Eye (tissue), 1 donor: ENCODE measurements at places on chromosomes 2 and 18.

DNA sequence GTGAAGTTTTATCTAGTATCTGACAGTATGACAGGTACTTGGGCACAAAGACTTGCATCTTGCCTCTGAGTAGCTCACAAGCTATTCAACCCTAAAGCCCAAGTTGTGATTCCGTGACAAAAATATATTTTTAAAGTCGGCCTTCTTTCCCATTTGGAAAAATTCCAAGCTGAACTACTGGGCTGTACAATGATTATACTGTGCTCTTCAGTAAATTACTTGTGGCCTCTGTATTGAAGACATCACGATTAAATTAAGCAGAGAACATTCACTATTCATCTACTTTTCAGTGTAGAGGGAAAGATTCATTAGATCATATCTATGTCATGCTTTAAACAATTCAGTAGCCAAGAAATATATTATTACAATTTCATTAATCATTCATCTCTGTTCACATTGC, 282.2 kb downstream of the CDH2 start:
- DNase-seq: no peak

DNA sequence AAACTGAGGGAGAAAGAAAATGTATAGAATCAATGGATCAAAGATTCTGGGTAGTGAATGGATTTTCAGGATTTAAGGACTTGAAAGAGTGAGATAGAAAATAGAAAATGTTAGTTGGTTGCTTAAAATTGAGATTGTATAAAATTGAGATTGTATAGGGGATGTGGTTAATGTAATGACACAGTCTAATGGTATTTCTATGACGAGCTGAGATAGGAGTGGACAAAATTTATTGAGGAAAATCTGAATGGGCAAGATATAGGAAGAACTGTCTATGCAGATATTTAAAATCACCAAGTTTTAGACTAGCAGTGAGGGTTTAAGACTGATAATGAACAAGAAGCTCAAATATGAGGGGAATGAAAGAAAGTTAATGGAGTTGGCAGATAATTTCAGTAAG, 406.6 kb downstream of the NYAP2 start:
- no peak for DNase-seq

DNA sequence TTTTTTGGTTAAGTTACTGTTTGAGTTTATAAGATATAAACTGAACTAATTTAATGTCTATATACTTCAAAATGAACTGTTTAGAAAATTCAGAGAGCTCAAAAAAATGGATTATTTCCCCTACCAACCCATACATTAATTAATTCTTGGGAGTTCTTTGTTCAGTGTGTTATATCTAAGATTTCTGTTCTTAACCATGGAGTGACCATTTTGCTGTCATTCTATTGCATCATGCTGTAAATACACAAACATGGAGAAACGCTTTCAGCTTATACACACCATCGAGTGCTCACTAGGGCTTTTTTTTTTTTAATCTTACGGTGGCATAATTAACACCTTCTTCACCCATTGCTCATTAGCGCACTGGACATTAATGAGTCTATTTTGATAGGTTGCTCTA, 33.4 kb upstream of the TBR1 start:
- DNase-seq: no peak

- no peak for DNase-seq
These were observed 841.6 kb upstream of the SLC39A10 start for GRCh38 chr2:194815475-194815874.

- no peak for DNase-seq
These were observed 85.3 kb downstream of the CDK15 start for GRCh38 chr2:201891676-201892075.

DNA sequence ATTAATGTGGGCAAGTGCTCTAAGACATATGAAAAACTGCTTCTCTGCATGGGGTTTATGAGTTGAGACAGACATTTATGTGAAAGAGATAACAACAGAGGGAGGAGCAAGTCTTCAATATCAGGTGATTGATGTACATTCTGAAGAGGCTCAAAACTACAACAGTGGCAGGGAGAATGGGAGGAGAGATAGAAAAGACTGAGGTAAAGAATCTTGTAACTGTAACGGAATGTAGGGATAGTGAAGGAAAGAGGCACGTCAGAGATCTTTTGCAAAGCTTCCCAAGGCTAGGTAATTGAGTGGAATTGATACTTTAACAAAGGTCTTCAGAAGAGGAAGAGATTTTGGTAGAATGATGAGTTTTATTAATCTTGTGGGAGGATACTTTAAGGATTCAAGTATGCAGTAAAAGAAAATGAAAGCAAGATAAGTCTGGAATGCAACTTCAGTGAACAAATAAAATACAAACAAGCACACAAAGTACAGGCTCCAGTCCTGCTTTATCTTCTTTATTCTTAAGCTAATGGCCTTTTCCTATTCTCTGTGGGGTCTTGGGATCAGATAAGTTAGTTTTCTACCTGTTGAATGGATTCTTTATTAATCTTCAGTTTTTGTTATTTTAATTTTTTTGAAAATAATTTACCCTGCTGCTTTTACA, 15.0 kb downstream of the SMAD4 start:
- DNase-seq: no peak

DNA sequence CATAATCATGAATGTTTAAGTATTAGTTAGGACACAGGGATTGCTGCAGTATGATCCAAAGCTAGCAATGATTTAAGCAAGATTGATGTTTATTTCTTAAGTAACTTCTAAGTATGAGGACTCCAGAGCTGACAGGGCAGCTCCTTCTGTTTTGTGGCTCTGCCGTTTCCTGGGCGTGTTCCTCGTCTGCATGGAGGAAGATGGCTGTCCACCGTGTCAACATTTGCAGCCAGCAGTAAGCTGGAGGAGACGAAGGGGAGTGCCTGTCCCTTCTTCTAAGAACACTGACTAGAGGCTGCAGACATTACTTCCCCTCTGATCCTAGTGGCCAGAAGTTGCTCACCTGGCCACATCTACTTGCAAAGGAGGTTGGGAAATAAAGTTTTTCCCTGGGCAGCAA, 144.1 kb downstream of the MYO1B start:
- DNase-seq: no peak

- no peak for DNase-seq
These were observed 650.4 kb downstream of the RNF144A start for GRCh38 chr2:7567646-7568045.

- peak; percentile 57 for DNase-seq
These were observed 8.9 kb upstream of the RPRM start for GRCh38 chr2:153487448-153487847.

DNA sequence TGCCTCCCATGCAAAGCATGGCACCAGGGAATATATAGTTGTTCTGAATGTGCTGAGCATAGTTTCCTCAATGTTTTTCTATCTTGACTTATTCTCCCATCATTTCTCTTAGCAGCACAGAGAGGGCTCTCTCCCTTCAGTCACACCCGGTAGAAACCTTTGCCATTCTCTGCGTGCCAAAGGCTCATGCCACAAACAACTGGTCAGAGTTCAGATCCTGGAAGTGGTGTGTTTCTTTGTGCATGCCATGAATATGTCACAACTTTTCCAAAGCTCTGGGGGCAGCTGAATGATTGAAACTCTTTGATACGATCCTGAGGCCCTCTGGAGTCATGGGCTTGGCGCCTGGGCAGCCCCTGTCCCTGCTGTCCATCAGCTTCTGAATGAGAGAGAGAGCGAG, 28.0 kb upstream of the EDAR start:
- no peak for DNase-seq

- no peak for DNase-seq
These were observed 24.0 kb upstream of the GALNT5 start for GRCh38 chr2:157233506-157233905.

GRCh38 chr2:226818930-226819329, 16.9 kb upstream of the RHBDD1 start:
- peak; percentile 36 for DNase-seq

GRCh38 chr18:70044632-70045031, 97.0 kb upstream of the CD226 start:
- DNase-seq: peak; percentile 49

DNA sequence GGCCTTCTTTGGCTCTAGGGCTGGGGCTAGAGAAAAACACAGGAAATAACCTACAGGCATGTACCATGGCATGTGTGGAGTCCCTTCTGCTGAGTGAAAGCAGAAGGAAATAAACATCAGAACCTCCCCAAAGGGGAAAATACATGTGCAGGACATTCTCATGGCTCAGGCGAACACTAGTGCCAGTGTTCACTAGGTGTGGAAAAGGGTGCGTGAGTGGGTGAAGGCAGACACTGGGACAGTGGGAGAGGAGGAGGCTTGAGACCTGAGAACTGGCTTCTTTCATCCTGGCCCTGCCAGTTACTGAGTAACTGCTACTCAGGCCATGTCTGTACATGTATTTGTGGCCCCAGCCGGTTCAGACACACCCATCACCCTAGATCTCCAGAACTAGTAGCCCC, 268.2 kb downstream of the PRKCE start:
- no peak for DNase-seq

DNA sequence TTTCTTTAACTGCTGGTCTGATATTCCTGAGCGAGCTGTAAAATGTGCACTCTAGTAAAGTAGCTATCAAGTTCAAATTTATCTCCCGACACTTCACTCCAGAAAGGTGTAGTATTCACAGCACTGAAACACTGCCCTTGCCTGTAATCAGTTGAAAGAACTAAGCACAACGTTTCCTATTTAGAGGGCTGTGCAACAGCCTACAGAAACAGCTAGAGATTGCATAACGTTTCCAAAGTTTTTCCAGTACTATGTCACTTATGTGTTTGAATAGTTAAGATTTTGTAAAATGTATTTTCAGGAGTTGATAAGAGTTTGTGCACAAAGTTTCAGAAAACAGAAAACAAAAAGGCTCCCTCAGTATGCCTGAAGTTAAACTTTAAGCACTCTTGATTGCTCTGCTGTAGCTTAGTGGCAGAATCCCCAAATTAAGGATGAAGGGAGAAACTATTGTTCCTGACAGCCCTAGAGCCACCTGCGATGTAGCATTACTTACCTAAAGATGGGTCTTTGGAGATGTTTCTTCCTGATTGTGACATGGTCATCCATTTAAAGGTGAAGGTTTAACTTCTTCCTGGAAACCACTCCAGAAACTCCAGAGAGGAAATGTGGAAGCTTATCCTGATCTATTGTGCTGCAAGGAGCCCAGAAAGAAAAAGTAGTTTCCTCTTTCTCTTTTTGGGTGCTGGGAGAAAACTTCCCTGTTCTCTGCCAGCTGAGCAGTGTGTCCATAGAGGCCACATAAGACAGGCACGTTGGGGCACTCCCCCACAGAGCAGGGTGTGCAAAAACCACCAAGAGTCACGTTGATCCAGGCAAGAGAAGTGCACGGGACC, 536 bp downstream of the PDE1A start:
- no peak for DNase-seq

- DNase-seq: no peak
These were observed 398.8 kb upstream of the TRIB2 start for GRCh38 chr2:12317814-12318426.

DNA sequence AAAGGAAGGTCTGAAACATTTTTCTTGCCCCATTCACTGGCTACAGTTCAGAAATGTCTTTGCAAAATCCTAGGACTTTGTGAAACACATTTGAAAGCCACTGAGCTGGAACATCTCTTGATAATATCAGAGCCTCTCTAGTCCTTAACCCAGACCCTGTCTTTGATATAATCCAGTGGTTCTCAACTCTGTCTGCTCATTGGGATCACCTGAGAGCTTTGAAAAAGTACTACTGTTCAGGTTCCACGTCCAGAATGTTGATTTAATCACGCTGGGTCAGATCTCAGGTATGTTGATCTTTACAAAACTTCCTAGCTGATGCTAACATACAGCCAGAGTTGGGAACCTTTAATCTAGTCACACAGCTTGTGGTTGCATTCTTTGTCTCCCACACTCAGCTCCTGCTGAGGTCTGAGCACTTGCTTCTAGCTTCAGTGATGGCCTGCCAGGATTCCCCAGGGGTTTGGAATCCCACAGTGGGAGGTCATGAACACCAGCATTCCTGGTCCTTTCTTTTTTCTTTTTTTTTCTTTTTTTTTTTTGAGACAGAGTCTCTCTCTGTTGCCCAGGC, 262.7 kb downstream of the SETBP1 start:
- peak; percentile 30 for DNase-seq

DNA sequence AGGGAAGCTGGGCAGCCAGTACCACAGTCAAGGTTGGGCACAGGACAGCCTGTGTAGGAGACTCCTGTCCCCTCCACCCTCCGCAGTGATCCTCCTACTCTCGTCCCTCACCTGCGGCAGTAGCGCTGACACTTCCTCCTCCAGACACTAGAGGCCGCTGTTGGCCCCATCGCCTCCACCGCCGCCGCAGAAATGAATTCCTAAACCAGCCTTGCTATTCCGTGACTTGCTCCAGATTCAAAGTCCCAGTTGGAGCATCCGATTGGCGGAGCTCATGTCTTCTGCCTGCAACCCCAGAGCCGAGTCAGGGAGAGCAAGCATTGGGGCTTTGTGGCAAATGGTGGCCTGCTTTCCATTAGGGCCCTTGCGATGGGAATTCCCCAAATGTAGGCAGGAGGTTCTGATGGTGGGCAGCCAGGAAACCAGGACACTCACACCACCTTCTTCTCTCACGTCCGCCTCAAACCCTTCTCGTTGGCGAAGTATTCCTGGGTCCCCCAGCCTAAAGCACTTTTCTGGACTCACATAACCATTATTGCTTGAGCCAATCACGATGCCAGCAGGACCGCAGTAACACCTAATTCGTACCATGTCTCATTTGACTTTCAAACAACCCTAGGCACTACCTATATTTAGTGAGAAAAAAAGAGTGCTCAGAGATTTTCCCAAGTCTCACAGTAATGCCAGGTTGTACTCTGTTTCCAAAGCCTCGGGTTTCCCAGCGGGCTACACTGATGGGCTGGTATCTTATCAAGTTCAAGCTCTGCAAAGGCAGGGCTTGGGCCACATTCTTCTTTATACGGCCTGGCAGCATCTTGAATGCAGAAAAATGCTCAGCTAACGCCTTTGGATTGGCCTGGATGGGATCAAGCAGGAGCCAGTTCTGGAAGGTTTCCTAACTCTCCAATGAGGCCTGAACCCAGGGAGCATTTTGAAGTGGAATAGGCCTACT, 1.2 kb upstream of the DNAJB2 start:
- DNase-seq: peak; percentile 94

GRCh38 chr18:23835506-23835905, 146.3 kb downstream of the LAMA3 start:
- DNase-seq: no peak

DNA sequence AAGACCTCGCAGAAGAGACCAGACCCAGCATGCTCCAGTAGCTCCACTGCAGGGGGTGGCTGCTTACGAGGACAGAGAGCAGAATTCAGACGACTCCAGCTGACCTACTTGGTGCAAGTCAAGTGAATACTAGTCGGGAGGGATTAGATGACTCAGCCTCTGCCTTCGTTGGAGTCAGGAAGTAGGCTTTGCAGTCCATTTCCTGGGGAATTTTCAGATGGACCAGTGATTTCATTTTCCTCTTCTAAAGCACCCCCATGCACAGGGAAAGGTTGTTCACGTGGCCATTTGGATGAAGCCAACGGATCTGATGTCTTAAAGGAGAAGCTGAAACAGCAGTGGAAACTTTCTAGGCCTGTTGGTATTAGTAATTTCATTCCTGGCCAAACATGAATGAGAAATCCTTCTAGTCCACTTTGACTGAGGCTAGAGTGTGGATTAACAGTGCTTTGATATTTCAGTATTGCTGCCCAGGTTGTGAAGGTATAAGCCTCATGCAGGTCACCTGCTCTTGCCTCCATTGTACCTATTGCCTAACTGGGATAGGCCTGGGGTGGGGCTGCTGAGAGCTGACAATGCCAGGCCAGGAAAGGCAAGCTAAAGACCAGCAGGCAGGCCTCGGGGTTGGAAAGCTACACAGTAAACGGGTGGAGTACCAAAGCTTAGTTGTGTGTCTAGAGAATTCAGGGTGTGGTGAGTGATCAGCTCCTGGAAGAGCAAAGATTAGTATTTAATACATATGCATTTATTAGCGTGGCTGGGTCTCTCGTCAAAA, 117.6 kb upstream of the FOSL2 start:
- DNase-seq: no peak
